ENCODE measurements at places on chromosomes 16 and 17. TPM values are rescaled to one million over a fixed set of nuclear protein-coding genes. Genes with fewer than 3 reads are reported as not detected.

NAGS gene
- 11.7 TPM for total RNA-seq

PITPNM3 gene
- total RNA-seq = 1.3 TPM

ATP6V0D1 gene
- 123 TPM for total RNA-seq

ZPBP2 gene
- total RNA-seq = not detected

OR3A2 gene
- total RNA-seq = not detected

TMEM88 gene
- 43.0 TPM for total RNA-seq

TPSAB1 gene
- not detected for total RNA-seq

SRCIN1 gene
- under 0.01 TPM for total RNA-seq

CLEC3A gene
- not detected for total RNA-seq

GFAP gene
- total RNA-seq = not detected

SOX8 gene
- 0.65 TPM for total RNA-seq

HOXB8 gene
- 4.2 TPM for total RNA-seq
